ENCODE measurements at places on chromosomes 12 and 14. TPM values are rescaled to one million over a fixed set of nuclear protein-coding genes. Genes with fewer than 3 reads are reported as not detected.

Gene DENND5B
- total RNA-seq: 17.5 TPM

Gene SIX1
- 1.00 TPM for total RNA-seq

Gene ETFBKMT
- 2.0 TPM for total RNA-seq

Gene LPAR5
- total RNA-seq: 2.7 TPM

Gene RPS26
- 38.7 TPM for total RNA-seq

Gene KLRD1
- total RNA-seq: 0.48 TPM

Gene ABCD2
- total RNA-seq: 0.12 TPM

Gene PLD4
- 0.17 TPM for total RNA-seq

Gene DEPDC4
- 2.6 TPM for total RNA-seq

Gene NOXRED1
- total RNA-seq: 0.46 TPM

Gene GALNT8
- total RNA-seq: 7.1 TPM

Gene LIMA1
- total RNA-seq: 91.9 TPM

Gene MMP19
- 0.48 TPM for total RNA-seq

Gene HRK
- 1.9 TPM for total RNA-seq

Gene PRB2
- total RNA-seq: not detected

Gene CCDC88C
- 24.4 TPM for total RNA-seq

Gene KLRF1
- not detected for total RNA-seq

Gene BMAL2
- total RNA-seq: 34.3 TPM

Gene AMN
- 18.3 TPM for total RNA-seq

Gene GPRC5D
- not detected for total RNA-seq

Gene APOF
- total RNA-seq: not detected

Gene OTOGL
- total RNA-seq: 0.27 TPM

Gene SLC5A8
- 1.0 TPM for total RNA-seq

Gene SLC39A9
- 60.9 TPM for total RNA-seq

Gene KCNH3
- 0.72 TPM for total RNA-seq

Gene ZDHHC22
- total RNA-seq: 0.24 TPM

Gene TGM1
- 16.6 TPM for total RNA-seq

Gene FIGNL2
- 17.8 TPM for total RNA-seq

Gene OASL
- total RNA-seq: 0.19 TPM

Gene JAG2
- total RNA-seq: 16.5 TPM

Gene RAD51AP1
- 20.7 TPM for total RNA-seq

Gene ACSM4
- total RNA-seq: not detected

Gene HAL
- 3.8 TPM for total RNA-seq

Gene GDF11
- total RNA-seq: 11.8 TPM

Gene CCDC38
- not detected for total RNA-seq

Gene ERC1
- total RNA-seq: 62.8 TPM

Gene GALNT6
- 17.2 TPM for total RNA-seq

Gene POTEM
- not detected for total RNA-seq

Gene AKAP3
- 7.6 TPM for total RNA-seq

Measured in type B pancreatic cell (in vitro differentiated cells).